Naive thymus-derived CD8-positive, alpha-beta T cell (primary cell): ENCODE measurements at places on chromosomes 3 and 15.

DNA sequence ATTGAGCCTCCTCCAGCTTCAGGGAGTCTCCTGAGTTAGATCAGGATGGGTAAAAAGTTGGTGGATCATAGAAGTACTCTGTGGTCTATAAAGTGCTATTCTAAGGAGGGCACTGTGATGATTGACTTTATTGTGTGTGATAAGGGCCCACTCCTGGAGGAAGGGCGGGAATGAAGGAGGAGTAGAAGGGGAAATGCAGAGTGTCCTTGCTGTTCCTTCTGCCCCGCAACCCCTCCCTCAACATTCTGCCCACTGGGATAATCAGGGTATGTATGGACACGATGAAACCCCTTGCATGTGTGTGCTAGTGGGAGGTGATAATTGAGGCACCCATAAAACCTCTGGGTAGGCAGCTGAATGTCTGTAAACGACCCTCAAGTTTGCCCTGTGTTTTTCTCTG lies 66.2 kb downstream of the CLDN11 start:
- DNase-seq: no peak

- no peak for DNase-seq
These were observed 129.6 kb downstream of the FMN1 start for GRCh38 chr15:33064878-33065277.

DNA sequence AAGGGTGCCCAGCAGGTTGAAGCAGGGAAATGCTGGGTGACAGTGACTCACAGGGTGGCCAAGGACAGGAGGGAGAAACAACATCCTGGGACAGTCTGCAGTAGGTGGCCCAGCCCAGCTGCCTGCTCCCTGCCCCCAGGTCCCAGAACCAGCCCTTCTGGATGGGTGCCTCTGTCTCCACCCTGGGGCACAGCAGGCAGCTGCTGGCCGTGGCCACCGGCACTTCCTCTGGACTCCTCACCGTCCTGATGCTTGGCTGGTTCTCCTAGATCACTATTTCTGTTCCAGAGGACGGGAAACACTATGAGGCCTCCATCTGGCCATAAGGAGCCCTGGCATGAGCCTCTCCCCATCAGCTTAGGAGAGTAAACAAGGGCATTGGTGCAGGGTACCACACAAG lies 258.9 kb downstream of the XXYLT1 start:
- DNase-seq: no peak

DNA sequence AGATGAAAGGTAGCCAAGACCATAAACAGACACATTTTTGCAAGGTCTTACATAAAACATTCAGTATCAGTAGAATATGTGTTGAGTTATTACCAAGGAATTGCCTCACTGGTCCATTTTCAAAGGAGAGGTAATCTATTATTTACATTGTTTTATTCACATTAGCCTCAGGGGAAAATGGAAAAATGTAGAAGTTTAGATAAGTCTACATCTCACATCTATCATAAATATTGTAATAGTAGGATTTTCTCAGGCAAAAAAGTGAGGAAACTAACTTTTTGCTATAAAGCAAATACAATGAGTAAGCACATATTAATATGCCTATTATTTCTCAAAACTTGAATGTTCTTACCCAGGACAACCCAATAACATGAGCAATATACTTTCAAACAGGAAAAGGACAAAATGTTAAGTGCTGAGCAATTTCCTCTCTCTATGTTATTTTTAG lies 184.6 kb upstream of the AGTR1 start:
- DNase-seq: no peak

DNA sequence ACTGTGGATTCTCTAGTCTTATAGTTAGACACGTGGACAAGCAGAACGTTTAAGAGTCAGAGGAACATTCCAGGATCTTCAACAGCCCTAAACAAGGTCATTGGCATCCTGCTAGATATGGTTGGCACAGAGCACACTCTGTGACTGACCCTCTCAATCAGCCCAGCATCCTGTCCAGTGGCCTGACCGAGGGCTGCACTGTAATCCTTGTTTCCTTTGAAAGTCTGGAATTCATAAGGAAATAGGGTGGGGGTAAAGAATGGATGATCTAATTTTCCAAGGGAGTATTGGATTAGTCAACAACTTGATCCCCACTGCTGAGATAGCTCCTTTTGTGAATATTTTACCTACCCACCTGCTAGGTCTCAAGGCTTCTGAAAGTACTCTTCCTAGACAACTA lies 94.5 kb upstream of the DLG1 start:
- no peak for DNase-seq

GRCh38 chr3:88725440-88726165 lies 381.8 kb upstream of the EPHA3 start:
- no peak for DNase-seq

GRCh38 chr3:59381282-59381681 lies 331.5 kb upstream of the CFAP20DC start:
- no peak for DNase-seq

GRCh38 chr15:58221591-58222241 lies 83.5 kb downstream of the AQP9 start:
- no peak for DNase-seq

GRCh38 chr3:60046210-60046609 lies 996.4 kb upstream of the CFAP20DC start:
- no peak for DNase-seq

DNA sequence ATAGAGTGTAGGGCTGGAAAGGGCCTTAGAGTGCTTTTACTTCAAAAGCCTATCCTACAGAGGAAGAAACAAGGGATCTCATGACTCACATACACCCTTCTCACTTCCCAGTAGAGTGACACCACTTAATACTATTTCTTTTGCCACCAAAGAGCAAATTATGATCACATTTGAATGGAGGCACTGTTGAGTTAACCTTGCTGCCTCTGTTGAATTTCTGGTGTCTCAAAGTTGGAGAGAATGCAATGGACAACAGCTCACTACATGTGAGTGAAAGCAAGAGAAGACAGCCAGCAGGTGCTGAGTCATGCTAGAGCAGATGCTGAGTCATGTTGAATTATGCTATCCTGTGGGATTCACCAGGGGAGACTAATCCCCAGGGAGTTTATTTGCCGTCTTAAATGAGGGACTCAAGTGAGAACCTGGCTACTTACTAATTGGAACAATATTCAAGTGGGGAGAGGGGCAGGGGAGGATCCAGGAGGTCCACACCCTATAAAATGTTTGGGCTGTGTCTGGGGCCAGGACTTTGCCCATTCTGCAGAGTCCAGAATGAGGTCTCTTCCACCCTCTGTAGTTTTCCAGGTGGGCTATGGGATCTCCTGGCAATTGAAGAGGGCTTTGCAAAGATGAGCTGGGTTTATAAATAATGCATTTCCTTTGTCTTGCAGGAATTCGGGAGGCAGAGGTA lies 35.8 kb downstream of the ST8SIA2 start:
- DNase-seq: no peak

GRCh38 chr15:65346856-65347598 lies 30.8 kb downstream of the IGDCC3 start:
- no peak for DNase-seq

DNA sequence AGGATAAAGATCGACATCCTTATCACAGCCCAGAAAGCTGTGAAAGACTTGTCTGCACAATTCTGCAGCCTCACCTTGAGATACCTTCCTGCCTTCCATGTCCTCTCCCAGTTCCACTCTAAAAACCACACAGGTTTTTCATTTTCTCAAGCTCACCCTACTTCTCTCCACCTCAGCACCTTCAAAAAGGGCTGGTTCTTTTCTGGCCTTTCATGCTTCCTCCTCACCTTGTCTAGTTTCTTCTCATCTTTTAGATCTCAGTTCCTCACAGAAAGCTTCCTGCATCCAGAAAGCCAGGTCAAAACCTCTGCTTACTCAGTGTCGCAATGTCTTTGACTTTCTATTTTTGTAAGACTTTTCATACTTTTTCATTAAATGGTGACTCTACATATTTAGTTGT lies 140.2 kb upstream of the STT3B start:
- no peak for DNase-seq

- DNase-seq: peak; percentile 60
These were observed 731 bp downstream of the FYTTD1 start for GRCh38 chr3:197750396-197750831.

- no peak for DNase-seq
These were observed 667.9 kb upstream of the CFAP20DC start for GRCh38 chr3:59717679-59718205.

DNA sequence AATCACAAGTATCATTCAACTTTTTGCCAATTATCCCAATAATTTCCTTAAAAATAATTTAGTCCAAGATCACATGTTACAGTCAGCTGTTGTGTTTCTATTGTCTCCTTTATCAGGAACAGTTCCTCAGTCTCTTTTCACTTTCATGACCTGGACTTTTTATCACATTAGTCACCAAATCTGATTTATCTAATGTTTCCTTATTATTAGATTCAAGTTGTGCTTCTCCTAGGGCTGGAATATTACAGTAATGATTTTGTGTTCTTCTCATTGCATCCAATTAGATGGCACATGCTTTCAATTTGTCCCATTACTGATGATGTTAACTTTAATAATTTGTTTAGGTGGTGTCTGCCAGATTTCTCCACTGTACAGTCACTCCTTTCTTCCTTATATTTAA lies 66.3 kb upstream of the DCBLD2 start:
- no peak for DNase-seq

DNA sequence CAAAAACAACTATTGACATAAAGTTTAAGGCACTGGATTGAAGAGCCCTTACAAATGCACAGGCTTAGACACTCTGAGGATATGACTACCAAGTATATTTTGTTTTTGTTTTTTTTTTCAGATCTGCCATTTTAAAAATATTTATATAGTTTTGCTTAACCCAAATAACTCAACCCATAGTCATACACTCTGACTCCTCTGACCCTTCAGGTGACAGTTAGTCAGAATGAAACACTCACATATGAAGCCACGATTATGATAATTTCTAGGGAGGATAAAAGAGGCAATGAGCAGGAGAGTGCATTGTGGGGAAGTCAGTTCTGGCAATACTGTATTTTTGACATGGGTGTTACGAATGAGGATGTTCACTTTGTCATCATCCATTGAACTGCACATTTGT lies 774.7 kb downstream of the MECOM start:
- DNase-seq: no peak

- no peak for DNase-seq
These were observed 13.9 kb upstream of the ANPEP start for GRCh38 chr15:89828281-89829145.

GRCh38 chr3:139264375-139264774 lies 79.4 kb upstream of the MRPS22 start:
- DNase-seq: no peak

- no peak for DNase-seq
These were observed 332.8 kb downstream of the CNTN3 start for GRCh38 chr3:74281705-74282104.

GRCh38 chr15:48861813-48862431 lies 16.0 kb upstream of the EID1 start:
- DNase-seq: peak; percentile 19

- no peak for DNase-seq
These were observed 39.0 kb upstream of the THRB start for GRCh38 chr3:24533561-24534193.
